ENCODE measurements at places on chromosomes 6 and 20. TPM values are rescaled to one million over a fixed set of nuclear protein-coding genes. Genes with fewer than 3 reads are reported as not detected.

PREP gene
- 18.1 TPM for total RNA-seq

SIRPB1 gene
- 4.5 TPM for total RNA-seq

PRPH2 gene
- total RNA-seq, result not detected

CAP2 gene
- 4.5 TPM for total RNA-seq

ADTRP gene
- 1.1 TPM for total RNA-seq

FNDC11 gene
- total RNA-seq, result 0.45 TPM

BEND6 gene
- 4.0 TPM for total RNA-seq

TFAP2B gene
- total RNA-seq, result 8.9 TPM

STK35 gene
- total RNA-seq, result 23.6 TPM

PPP1R14C gene
- total RNA-seq, result 2.4 TPM

NKAPL gene
- total RNA-seq, result not detected

PNPLA1 gene
- total RNA-seq, result not detected
